ENCODE measurements at places on chromosomes 5 and 9.

GRCh38 chr5:136018814-136019783 is 9.7 kb upstream of the TGFBI start:
- DNase-seq, result peak; percentile 88

DNA sequence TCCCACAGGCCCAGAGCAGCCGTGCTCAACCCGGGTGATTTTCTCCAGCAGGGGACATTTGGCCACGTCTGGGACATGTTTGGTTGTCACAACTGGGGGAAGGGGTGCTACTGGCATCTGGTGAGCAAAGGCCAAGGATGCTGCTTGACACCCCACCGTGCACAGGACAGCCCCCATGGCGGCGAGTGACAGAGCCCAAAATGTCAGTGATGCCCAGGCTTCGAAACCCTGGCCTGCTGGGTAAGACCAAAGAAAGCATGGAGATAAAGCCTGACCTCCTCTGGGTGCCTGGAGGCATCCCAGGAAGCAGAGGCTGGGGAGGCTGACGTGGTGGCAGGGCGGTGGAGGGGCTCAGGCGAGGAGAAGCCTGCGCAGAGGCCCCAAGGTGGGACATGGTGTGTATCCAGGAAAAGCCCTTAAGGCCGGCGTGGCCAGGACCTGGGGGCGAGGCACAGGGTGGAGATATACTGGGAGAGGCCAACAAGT is 66.4 kb downstream of the ZNF354C start:
- DNase-seq, result no peak

GRCh38 chr9:114538241-114538640 is 33.0 kb upstream of the WHRN start:
- no peak for DNase-seq

DNA sequence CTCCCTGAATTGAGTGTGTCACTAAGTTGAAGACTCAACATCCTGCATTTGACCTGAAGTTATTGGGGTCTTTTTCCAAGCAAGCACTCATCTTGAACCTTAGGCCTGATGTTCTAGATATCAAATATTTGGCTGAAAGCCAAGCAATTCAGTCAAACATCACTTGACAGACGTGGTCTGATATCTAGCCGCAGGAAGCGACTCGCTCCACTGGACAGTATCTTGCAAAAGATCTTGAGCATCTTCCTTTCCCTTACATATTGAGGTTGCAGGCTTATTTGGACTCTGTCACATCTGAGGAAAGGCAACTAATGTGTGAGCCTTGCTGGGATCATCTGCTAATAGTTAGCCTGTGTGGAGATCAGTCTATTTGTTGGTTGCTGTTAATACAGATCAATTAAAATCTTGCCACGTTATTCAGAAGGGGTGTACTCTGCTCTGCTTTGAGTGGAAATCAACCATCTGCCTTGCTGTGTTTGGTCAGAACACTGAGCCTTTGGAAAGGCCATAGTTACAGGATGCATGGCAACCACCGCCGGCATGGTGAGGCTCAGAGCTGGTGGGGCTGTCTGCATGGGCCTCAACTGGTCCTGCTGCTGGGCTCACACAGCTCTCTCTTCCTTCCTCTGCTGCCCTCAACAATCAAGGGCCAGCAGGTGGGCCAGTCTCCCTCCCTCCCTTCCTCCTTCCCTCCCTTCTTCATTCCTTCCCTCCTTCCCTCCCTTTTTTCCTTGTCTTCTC is 166.9 kb upstream of the KLF9 start:
- no peak for DNase-seq

DNA sequence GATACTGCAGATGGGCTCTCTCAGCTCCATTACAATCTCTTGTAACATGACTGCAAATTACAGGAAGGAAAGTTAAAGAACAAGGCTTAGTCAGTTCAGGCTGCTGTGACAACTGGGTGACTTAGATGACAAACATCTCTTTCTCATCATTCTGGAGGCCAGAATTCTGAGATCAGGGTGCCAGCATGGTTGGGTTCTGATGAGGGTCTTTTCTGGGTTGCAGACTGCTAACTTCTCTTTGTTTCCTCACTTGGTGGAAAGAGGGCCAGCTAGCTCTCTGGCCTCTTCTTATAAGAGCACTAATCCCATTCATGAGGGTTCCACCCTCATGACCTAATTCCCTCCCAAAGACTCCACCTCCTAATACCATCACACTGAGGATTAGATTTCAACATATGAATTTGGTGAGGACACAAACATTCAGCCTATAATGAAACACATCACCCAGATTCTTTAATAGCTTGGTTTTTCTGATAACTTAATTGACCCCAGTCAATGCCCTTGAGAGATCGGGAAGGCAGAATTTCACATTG is 73.6 kb upstream of the MAMDC2 start:
- DNase-seq, result no peak

GRCh38 chr5:158297002-158297527 is 438.1 kb upstream of the CLINT1 start:
- no peak for DNase-seq

DNA sequence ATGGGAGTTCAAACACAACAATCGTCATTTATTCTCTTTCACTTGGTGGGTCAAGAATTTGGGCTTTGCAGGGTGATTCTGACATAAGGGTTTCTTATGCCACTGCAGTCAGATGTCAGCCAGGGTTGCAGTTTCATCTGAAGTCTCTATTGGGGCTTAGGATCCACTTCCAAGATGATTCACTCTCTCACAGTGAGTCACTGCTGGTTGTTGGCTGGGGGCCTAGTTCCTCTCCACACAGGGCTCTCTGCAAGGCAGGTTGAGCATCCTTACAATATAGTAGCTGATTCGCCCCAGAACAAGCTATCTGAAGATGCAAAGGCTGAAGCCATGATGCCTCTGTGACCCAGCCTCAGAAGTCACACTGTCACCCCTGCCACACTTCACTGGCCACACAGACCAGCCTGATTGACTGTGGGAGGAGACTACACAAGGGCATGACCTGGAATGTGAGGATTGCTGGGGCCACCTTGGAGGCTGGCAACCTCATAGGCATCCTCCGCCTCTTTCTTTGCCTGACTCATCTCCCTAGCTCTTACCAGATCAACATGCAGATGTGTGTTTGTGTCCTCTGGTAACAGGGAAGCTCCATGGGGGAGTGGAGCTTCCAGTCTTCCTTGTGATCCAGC is 4.5 kb upstream of the CARD19 start:
- peak; percentile 34 for DNase-seq

DNA sequence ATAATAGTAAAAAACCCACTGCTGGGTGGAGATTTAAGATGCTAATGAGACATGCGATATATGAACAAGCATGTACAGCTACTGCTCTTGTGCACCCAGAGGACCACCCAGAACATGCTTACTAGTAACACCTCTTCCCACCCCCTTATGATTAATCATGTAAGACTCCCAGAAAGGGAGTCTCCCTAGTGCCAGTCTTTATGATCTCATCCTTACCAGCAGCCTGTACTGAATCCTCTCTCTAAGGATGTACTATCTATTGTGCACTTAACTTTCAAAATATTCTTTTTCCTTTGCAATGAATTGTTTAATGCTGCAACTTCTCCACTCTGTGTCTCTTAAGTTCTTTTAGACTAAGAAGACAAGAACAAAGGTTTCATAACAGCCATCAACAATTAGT is 9.1 kb upstream of the MAT2B start:
- DNase-seq, result no peak
